ENCODE measurements at places on chromosomes 11 and 22. TPM values are rescaled to one million over a fixed set of nuclear protein-coding genes. Genes with fewer than 3 reads are reported as not detected.

Gene DGAT2
- total RNA-seq: not detected

Gene PRAME
- total RNA-seq: 1.3 TPM

Gene CYB5R2
- total RNA-seq: 10.5 TPM

Gene BLID
- 6.8 TPM for total RNA-seq

All from uterus (tissue), 4 donors.